Activated T-helper 9 cell treated with anti-CD3 and anti-CD28 coated beads, Interleukin-2, amount 50 U/mL, for 16 hours (primary cell): ENCODE measurements at places on chromosomes 1 and 21.

DNA sequence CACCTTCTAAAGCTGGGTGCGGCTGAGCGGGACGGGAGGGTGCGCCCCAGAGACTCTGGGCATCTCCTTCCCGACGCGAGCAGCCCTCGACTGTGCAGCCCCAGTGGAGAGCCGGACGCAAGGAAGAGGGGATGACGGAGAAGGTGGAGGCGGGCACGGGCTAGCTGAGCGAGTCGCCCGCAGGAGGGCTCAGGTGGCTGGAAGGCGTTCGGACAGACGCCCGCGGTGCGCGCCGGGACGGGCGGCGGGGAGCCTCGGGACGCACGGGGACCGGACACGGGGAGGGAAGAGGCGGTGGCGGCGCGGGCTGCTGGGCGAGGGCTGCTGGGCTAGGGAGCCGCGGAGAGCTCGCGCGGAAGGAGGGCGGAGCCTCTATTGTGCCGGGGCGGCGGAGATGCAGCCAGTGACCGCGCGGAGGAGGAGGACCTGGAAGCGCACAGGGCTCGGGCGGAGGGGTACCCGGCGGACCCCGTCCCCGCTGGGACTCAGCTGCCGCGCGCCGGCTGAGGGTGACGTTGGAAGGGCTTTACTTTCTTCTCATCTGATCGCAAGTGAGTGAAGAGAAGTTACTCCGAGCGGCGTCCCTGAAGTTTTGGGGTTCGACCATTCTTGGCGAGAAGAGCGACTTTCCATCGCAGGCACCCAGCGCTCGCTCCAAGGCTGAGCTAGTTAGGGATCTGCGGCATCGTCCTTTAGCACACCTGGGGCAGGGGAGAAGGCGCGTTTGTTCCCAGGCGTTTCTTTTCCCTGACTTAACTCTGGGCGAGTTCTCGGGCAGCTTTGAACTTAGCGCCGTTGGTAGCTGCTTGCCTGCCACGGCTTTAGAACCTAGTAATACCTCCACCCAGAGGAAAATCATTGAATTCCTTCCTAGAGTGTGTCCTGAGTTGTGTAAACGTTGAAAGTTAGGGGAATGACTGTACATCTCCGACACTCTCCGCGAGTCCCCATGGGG, at the start of gene OLFML2B:
Gene OLFML2B (minus strand): TSS at position 323 of the 955 bp plus-strand sequence. CDS start 439 bp downstream, outside the sequence.
- DNase-seq: no peak

DNA sequence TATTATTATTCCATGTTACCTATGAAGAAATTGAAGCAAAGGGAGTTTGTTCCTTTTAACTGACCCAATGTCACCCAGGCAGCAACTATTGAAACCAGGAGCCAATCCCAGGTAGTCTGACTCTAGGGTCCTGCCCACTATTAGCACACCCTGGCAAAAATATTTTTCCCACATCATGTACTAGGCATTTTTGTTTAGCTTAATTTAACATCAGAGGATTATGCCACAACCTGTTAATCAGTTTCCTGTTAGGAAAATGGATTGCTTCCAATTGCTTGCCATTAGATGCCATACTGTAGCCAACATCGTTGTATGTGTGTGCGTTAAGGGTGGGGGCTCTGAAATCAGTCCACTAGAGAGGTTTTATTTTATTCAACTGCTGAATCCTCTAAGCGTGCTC, 281.1 kb downstream of the DNM3 start:
- DNase-seq: no peak

- no peak for DNase-seq
Measured at GRCh38 chr1:75034376-75034775, 99.8 kb upstream of the LHX8 start.

DNA sequence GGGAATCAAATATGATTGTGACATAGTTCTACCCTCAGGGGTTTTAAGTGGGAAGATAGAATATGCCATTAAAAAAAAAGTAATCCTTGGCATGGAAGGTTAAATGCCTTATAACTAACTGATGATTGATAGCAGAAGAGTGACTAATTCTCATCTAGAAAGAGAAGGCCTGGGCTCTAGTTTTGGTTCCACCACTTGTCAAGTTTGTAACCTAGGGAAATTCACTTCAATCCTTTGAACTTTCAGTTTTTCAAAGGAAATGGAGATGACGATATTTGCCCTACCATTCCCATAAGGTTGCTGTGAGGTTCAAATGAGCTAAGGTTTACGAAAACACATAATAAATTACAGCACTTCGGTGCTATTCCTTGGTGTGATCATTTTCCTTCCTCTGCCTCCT, 88.5 kb downstream of the GPR88 start:
- no peak for DNase-seq

DNA sequence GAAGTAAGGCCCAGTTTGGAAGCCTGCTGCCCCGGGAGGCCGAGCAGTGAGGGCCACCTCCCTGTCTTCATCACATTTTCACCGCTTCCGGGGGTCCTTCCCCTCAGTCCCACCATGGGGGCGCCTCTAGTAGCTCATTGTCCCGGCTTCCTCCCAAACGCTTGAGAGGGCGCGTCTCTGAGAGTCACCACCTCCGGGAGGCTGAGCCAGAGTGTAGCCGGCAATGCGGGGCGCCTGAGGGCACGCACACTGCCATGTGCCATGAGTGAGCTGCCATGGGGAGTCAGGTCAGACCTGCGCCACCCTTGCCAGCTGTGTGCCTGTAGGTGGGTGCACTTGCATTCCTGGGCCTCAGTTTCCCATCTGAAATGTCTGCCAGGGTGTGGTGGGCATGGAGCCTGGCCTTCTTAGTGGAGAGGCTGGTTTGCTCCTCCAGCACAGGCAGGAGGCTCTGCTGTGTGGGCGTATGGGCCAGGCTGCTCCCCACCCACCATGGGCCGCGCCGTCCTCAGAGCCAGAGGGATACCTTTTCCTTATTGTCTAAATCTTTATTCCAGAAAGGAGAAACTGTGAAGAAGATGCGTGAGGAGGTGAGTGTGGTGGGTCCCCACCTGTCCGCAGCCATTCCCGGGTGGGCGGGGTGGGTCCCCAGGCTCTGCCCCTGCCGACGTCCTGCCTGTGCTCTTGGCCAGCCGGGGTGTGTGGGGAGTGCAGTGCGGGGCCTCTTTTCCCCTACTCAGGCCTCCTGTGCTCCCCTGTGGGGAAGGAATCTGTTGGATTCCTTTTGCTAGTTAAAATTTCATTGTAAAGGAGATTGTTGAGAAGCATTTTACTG, 81.3 kb upstream of the COL6A1 start:
- DNase-seq: no peak

- DNase-seq: no peak
Measured at GRCh38 chr1:81197591-81197990, 603.1 kb upstream of the ADGRL2 start.

DNA sequence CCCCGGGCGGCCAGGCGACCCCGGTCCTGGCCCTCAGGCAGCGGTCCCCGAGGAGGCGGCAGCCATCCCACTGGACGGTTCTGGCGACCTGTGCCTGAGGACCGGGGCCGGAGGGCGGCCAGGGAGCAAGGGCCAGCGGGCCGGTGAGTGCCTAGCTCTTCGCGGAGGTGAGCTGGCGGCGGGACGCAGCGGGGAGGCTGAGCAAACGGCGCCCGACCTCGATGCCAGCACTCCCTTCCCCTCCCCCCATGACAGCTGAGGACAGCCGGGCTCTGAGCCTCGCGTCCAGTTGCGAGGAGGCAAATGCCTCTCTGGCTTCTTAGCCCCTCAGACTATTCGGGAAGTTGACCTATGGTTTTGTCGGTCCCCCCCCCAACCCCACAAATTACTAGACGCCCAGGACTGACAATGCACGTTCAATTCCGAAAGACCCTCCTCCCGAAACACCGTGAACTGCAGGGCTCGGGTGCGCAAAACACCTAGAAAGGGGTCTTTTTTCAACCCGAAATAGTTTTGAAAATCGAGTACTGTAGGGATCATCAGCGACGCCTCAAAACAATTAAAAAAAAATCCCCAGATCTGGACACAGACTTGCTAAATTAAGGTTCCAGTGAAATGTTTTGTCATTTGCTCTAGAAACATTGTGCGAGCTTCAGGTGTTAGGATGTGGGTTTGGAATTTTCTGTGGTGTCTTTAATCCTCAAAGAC, 8.3 kb downstream of the CDKN2C start:
- DNase-seq: peak; percentile 26

DNA sequence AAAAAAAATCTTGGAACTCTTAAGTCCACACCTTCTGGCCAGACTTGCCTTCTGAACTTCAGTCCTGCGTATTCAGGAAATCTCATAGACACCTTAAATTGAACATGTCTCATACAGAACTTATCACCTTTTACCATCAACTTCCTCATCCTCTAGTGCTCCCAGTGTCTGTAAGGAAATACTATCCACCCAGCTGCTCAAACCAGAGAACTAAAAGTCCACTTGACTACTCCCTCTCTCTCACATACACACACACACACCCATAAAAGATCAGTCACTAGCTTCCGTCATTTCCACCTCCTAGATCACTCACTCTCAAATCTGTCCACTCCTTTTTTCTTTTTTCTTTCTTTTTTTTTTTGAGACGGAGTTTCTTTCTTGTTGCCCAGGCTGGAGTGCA, 10.9 kb upstream of the CAP1 start:
- no peak for DNase-seq

GRCh38 chr1:216913976-216914375, 190.7 kb upstream of the ESRRG start:
- no peak for DNase-seq

DNA sequence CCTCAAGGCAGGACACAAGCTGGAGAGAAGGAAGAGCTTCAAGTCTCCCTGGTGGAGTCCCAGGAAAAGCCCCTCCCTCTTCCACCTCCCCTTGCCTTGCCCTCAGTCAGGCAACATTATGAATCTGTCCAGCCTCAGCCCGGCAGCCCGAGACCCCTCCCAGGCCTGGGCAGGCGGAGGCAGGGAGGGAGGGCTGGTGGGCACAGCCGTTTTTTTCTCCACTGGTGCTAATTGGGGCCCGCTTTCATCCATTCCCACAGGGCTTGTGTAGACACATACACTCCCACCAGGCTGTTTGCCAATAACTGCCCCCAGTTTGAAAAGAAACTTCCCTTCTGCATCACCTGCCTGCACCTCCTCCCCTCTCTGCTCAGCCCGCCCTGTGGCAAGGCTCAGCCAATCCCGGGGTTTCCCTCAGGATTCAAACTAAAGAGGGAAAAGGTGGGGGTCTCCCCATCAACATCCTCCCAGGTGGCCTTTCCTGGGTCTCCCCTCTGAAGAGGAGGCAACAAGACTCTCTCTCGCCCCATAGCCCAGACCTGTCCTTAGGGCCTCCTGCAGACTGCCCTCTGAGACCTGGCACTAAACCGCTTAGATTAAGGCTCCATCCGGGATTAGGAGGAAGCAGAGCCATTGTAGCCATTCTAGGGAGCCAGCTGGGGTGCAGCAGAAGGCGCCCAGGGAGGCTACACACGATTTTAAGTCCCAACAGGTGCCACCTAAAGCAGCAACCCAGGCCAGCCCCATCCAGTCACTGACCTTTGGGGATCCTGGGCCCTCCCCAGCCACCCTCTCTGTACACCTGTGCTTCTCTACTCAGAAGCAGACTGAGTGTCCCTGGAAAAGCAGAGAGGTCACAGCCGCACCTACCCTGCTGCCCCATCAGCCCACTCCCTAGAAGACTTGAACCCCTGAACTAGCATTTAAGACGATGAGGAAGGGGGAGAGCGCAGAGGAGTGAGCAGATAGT, 3.5 kb downstream of the IGSF9 start:
- no peak for DNase-seq

DNA sequence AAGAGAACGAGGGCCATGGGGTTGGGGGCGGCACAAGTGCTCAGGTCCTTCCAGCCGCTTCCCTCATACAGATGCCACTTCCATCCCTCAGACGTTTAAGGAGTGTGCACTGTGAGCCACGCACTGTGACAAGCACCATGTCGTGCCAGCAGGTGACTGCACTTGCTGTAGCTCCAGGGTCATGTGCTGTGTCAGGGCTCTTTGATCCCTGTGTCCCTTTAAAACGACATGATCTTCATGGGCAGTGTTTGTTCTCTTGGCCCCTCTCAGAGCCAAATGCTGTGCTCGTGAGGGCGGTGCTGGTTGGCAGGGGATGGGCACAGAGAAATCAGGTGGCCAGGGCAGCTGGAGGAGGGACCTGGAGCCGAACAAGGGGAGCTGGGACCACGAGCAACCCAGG, 19.9 kb downstream of the IL10RB start:
- DNase-seq: no peak

DNA sequence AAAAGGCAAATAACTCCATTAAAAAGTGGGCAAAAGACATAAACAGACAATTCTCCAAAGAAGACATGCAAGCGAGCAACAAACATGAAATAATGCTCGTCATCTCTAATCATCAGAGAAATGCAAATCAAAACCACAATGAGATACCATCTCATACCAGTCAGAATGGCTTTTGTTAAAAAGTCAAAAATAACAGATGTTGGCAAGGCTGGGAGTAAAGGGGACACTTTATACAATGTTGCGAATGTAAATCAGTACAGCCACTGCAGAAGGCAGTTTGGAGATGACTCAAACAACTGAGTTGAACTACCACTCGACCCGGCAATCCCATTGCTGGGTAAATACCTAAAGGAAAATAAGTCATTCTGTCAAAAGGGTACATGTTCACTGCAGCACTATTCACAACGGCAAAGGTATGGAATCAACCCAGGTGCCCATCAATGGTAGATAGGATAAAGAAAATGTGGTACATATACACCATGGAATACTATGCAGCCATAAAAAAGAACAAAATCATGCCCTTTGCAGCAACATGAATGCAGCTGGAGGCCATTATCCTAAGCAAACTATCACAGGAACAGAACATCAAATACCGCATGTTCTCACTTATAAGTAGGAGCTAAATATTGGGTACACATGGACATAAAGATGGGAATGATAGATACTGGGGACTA, 25.9 kb downstream of the TSPAN2 start:
- DNase-seq: no peak

DNA sequence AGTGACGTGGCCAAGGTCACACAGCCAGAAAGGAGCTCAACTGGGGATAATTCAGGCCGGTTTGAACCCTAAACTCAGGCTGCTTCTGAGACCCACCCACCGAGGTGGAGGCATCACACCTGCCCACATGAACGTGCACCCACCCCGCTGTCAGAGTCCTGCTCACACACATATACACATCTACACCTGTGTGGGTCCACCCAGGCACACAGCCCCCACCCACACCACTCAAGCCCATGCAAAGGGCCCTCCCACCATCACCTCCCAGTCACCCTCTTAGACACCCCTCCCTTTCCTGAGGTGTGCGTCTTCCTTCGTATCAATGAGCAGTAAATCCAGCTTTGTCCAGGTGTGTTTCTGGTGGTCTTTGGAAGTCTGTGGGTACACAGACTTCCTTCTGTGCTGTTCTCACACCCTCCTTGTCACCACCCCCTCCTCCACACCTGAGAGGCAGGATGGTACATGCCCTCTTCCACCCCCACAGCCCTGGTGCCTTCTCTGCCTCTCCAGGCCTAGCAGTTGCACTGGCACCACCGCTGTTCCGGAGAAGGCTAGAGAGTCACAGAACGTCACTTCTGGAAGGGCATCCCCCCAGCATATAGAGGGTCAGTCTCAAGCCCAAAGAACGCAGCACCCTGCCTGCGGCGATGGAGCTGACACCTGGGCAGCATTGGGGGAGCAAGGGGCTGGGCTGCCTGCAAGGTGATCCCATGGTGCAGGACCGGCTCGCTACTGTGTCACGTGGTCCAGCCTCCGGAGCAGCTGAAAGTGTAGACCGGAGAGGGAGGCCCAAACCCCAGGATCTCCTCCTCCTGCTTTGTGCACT, 18.9 kb upstream of the FAM131C start:
- no peak for DNase-seq

- no peak for DNase-seq
Measured at GRCh38 chr1:13781228-13781627, 81.2 kb downstream of the PRDM2 start.

- DNase-seq: no peak
Measured at GRCh38 chr1:176479971-176480370, 17.0 kb downstream of the PAPPA2 start.

- DNase-seq: no peak
Measured at GRCh38 chr1:203346060-203346768, 4.7 kb downstream of the FMOD start.
